Foreskin keratinocyte (primary cell): ENCODE measurements at places on chromosomes 4 and X. TPM values are rescaled to one million over a fixed set of nuclear protein-coding genes. Genes with fewer than 3 reads are reported as not detected.

Gene TDO2
- total RNA-seq: not detected in 2 replicates

Gene TIMM17B
- total RNA-seq: 66.1 and 70.1 TPM in 2 replicates

Gene STK32B
- total RNA-seq: 7.7 and 8.3 TPM in 2 replicates

Gene CDKL5
- total RNA-seq: 2.7 and 3.2 TPM in 2 replicates

Gene HMGB3
- total RNA-seq: 140 and 141 TPM in 2 replicates

Gene SYTL4
- total RNA-seq: 2.4 and 3.7 TPM in 2 replicates

Gene PRSS12
- 19.4 and 22.8 TPM in 2 replicates for total RNA-seq

Gene TCEAL2
- not detected in 2 replicates for total RNA-seq

Gene PPEF2
- total RNA-seq: not detected in 2 replicates

Gene SOX3
- not detected in 2 replicates for total RNA-seq

Gene MTMR8
- 1.2 and 1.4 TPM in 2 replicates for total RNA-seq

Gene SOWAHD
- total RNA-seq: 0.07 TPM in 1 of 2 replicates, not detected in the other
